ENCODE measurements at places on chromosomes 16 and 17.

DNA sequence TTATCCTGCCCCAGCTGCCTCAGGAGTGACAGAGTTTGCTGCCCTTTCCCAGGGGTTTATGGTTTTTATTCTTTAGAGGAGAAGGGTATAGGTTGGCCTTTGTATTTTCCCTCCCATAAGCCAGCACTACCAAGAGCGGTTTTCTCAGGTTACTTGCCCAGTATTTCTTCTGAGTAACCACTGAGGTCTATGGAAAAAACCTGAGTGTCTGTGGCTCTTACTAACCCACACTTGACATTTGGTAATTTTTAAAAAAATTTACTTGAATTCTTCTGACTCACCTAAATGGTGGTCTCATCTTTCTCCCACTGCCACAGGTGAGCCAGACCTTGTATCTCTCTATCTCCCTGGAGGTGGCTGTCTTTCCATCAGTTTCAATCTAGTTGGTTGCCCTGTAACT lies 6.0 kb downstream of the SLC7A6 start:
- no peak for DNase-seq

DNA sequence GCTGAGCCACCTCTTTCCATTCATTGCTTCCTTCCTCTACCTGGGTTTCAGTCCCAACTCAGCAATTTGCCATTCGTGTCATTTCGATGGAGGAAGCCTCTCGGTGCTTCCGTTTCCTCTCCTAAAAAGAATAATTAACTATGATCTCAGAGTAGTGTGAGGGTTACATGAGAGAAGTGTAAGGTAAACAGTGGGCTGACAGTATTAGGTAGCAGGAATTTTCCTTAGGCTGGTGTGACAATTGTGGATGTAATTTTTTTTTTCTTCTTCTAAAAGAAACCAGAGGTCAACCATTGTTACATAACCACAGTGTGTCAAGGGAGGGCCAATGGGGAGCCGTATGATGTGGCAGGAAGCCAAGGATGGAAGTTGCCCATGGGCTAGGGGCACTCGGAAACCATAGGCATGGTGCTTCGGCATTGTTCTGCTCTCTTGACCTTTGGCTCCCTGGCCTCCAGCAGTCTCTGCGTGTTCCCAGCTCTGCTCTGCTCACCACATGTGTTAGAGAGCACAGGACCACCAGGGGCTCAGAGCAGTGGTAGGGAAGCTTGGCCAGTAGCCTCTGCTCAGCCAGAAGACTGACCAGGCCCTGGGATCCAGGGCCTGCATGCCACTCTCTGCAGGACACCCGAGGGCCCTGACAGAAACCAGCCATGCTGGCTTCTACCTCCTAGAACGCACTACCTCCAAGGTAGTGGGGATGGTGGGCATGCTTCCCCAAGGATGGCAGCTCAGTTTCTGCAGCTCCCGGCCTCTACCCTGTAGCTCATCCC lies 2.0 kb upstream of the TOP2A start:
- no peak for DNase-seq

DNA sequence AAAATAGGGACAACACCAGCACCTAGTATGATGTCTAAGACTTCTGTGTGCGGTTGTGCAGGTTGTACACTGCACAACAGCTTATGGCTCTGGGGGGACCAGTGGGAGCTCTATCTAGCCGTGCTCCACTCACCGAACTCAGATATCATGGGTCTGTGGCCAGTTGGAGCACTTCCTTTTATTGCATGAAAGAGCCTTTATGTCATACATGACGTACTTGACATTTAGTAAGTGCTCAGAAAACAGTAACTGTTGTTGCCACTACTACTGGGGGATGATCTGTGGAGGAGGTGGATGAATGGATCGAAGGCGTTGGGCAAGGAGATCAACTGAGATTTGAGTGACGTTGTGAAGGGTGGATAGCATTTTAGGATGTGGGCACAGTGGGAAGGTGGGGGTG lies 368.8 kb downstream of the SNX29 start:
- DNase-seq: no peak

GRCh38 chr17:73384926-73385325 lies 73.1 kb upstream of the CDC42EP4 start:
- DNase-seq: no peak

DNA sequence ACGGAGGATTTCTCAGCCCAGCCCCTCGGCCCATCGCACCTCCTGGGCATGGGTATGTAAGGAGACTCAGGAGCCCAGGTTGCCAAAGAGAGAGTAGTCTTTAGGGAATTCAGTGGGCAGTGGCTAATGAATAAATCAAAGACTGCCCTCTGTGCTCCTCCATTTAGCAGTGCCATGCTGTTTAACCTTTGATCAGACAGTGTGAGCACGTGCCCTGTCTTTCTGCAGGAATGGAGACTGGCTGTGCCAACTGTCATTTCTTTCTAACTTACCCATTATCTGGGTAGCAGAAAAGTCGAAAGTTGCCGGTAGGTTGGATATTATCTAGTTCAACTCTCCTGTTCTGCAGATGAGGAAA lies 62.4 kb downstream of the CDRT4 start:
- no peak for DNase-seq

- no peak for DNase-seq
These were observed 66.7 kb downstream of the RPGRIP1L start for GRCh38 chr16:53636978-53637377.

DNA sequence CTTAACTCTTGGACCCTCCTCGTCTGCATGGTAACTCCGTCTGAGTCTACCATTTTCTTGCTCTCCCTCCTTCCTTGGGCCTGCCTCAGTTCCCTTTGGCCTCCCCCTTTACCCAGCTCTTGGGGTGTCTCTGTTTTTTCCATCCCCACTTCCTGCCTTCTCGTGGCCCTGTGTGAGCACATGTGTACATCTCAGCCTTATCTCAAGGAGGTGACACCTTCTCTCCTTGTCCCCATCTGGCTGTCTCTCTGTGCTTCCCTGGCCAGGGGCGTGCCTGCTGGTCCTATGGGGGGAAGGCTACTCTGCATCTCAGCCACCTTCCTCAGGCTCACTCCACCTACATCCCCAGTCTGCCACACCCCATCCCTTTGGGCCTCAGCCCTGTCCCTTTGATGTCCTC lies 6.6 kb downstream of the CTF1 start:
- no peak for DNase-seq

DNA sequence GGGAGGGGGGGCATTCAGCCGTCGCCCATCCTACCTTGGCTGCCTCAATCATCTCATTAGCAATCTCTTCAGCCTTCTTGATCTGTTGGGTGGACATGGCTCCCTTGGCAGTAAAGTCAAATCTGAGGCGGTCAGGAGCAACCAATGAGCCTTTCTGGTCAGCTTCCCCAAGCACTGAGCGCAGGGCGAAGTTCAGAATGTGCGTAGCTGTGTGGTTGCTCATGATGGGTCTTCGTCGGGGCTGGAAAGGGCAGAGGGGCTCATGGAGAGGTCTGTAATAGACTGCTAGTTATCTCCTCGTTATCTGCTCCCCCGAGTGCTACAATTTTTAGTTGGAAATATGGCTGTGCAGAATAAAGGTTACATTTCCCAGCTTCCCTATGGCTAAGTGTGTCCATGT lies 7.2 kb upstream of the EXOSC6 start:
- no peak for DNase-seq

DNA sequence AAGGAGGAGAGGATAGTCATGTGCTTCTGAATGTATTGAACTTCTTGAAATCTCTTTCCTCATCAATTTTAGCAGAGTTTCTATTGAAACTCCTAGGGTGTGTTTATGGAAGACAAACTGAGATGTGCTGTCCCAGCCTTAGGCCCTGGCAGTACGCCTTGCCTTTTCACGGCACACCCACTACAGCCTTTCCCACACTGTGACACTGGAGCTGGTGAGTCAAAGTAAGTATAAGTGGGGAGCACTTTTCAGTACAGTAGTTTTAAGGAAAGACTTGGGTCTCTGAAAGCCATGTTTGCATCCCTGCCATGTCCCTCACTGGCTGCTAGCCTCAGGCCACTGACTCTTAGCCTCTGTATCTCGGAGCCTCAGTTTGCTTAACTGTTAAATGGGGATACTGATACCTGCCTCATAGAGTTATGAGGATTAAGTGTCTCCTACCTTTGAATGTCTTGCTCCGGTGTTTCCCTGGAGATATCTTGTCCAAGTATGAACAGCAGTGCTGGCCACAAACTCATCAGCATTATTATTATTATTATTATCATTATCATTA lies 144.7 kb upstream of the CRHR1 start:
- DNase-seq: no peak

DNA sequence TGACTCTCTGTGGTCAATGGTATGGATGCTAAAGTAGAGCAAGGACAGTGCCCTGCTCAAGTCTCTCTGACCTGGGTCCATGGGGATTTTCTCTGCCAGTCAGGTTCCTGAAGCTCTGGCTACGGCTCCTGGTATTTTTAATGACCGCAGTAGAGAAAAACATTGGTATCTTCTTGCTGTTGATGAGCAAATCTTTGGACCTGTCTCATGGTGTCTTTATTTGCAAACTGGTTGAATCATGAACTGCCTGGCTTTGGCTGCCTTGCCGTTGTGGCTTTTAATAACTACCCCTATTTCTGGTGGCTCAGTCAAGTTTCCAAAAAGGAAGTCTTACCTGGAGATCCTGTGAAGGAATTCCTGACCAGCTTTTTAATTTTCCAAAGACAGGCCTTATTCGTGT lies 8.7 kb downstream of the FAM234A start:
- no peak for DNase-seq

GRCh38 chr17:66720567-66720966 lies 114.3 kb upstream of the CACNG5 start:
- DNase-seq: no peak

GRCh38 chr17:82231312-82231561 lies 2.4 kb downstream of the SLC16A3 start:
- no peak for DNase-seq

- DNase-seq: no peak
These were observed 4.7 kb downstream of the DNAH17 start for GRCh38 chr17:78572239-78573205.

DNA sequence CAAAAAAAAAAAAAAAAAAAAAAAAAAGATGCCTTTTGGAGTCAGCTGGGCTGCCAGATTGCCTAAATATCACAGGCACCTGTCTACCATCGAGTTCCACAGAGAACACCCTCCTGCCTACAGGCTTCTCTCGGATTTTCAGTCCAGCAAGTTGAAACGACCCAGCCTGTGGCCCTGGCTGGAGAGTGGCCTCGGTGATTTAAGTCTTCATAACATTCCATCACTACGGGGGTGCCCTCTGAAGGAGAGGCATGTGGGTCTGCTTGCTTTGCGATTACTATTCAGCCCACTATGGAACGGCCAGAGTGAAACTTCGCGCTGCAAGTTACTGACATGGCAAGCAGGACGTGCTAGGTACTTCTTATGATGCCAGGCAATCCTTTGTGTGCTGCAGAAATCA lies 42.8 kb downstream of the MARCHF10 start:
- DNase-seq: no peak

- DNase-seq: no peak
These were observed 43.1 kb upstream of the NKD1 start for GRCh38 chr16:50505115-50505514.

DNA sequence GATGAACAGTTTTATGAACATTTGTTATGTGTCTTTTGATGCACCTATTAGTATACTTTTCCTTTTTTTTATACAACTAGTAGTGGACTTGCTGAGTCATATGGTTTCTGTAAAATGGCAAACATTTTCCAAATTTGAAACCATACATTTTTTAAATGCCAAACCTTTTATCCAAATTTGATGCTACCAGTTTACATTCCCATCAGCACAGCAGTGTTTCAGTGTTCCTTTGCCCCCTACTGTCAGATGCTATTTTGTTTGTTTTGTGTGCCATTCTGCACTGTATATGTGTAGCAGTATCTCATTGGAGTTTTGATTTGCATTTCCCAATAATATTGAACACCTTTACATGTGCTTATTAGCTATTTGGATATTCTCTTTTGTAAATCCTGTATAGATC lies 219.4 kb downstream of the TANC2 start:
- DNase-seq: no peak

Measured in hematopoietic multipotent progenitor cell treated with erythropoietin and hydrocortisone succinate and interleukin-3 and kit ligand, for 15 days (in vitro differentiated cells).